ACHN (cell line): ENCODE measurements at places on chromosomes 6 and 20.

DNA sequence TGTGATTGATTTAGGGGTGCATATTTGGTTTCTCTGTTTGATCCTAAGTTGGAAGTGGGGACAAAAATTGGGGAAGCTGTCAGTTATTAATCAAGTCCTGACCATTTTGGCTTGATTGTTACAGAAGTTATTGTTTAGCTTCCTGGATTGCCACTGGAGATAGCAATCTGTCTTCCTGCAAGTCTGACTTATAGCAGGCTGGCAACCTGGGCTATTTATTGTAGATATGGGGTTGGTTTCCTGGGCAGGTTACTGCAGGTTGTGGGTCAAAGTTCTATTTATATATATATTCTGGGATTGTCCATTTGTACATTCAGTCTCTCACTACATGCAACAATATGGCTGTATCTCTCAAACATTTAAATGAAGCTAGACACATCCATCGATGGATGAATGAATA, 17.8 kb downstream of the KCNS1 start:
- no peak for DNase-seq

- no peak for DNase-seq
Observed at GRCh38 chr6:87653074-87653962, 48.7 kb downstream of the AKIRIN2 start.

DNA sequence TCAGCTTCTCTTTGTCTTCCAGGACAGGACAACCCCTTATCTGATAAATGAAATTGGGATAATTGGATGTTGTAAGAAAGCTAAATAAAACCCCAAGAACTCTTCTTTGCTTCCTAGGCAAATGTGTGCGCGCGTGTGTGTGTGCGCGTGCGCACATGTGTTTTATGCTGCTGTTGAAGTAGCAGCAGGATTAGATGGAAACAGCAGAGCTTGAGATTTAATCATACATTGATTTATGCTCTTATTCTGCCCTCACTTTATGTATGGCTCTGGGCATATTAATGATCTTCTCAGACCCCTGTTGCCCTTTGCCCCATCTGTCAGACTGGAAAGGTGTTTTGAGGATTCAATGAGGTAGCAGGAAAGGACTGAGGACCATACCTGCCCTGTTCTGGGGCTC, 324.0 kb upstream of the MAP3K7 start:
- DNase-seq = no peak

DNA sequence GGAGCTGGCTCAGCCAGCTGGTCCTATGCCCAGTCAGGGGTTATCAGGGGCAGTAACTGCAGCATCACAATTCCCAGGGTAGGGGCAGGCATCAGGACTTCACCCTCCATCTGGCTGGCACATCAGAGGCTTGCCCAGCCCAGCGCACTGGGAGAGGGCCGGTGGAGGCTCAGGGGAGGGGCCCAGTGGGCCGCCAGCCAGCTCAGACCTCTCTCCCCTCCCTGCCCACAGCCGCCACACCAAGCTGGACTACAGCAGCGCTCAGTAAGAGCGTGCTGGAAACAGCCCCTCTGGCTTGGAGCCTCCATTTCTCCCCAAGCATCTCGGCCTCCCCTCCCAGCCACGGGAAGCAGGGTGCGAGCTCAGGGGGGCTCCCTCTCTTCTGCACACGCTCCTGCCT, 22.0 kb downstream of the ADA start:
- DNase-seq = no peak

GRCh38 chr6:117352466-117353081, 73.2 kb downstream of the ROS1 start:
- DNase-seq = peak; percentile 25

- DNase-seq = no peak
Observed at GRCh38 chr20:53346335-53346648, 247.3 kb downstream of the ZNF217 start.

DNA sequence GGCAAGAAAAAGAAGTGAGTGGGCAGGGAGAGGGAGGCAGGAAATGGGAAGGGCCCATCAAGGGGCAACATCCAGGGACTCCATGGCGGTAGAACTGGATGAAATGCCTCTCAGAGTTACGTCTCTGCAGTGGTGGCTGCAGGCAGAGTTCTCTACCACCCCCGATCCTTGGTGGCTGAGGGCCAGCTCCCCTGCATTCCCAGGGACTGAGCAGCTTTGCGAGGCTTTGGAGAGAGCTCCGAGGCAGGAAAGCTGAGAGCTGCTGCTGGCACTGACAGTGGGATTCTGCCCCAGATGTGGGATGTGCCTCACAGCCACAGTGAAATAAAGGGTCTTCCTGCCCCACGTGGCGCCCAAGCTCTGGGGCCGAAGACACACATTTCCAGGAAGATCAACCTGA, 236.6 kb downstream of the SLC24A3 start:
- no peak for DNase-seq

GRCh38 chr6:125271486-125272159, 30.1 kb downstream of the HDDC2 start:
- DNase-seq = no peak

DNA sequence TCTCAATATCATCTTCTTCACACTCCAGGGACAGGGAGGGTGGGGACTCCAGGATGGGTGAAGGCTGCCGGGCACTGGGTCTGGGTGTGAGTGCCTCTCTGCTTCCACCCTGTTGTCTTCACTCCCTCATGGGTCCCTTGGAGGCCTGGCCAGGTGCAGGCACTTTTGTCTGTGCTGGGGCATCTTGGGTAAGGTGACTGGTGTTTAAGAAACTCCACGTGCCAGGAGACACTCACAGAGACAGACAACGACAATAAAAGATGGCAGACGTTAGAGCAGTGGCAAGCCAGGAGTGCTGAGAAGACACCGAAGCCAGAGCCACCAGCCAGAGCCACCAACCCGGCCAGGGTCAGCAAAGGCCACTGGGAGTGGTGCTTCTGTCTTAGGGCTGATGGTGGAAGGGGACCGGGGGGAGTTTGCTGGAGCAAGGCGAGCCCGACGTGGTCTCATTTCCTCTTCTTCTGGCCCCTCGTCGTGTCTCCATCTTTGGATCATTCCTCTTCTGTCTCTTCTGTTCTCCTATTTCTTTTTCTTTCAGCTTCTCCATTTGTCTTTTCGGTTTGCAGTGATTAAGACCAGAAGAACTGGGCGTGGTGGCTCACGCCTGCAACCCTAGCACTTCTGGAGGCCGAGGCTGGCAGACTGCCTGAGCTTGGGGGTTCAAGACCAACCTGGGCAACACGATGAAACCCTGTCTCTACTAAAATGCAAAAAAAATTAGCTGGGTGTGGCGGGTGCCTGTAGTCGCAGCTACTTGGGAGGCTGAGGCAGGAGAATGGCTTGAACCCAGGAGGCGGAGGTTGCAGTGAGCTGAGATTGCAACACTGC, 90.8 kb downstream of the RAMACL start:
- no peak for DNase-seq

DNA sequence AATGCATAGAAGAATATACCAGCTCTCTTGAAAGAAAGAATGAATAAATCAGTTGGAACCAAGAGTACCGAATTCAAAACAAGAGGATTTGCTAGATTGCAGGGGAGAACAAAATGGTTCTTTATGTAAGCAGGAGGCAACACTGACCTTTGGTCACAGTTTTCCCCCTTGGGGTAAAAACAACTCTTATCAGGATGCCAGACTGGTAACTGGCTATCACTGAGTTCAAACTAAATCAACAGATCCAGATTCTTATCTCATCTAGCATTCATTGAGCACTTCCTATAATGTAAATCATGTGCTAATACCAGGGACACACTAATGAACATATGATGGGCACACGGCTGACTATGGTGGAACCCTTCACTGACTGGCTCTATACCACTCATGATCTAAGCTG, 4.8 kb upstream of the IL17F start:
- DNase-seq = no peak

- no peak for DNase-seq
Observed at GRCh38 chr20:56487216-56487615, 18.8 kb downstream of the RTF2 start.

- DNase-seq = no peak
Observed at GRCh38 chr20:35087791-35088190, 4.8 kb downstream of the TRPC4AP start.

- DNase-seq = no peak
Observed at GRCh38 chr20:17500826-17501225, 30.4 kb downstream of the BFSP1 start.

DNA sequence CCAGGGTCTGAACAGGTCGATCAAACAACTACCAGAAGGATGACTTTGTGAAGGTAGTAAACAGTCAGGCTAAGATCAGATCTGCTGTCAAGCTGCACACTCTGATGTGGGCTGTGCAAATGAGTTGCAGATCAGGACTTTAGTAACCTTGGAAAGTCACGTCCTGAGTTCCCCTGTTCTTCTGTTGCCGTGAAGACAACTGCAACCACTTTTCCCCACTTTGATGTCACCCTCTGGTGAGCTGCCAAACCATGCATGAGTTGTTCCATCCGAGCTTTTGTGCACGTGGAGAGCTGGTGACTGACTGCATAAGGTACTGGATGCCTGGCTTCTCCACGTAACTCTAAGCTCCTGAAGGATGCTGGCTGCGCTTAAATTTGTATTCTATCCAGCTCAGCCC, 111.0 kb downstream of the CD83 start:
- no peak for DNase-seq

DNA sequence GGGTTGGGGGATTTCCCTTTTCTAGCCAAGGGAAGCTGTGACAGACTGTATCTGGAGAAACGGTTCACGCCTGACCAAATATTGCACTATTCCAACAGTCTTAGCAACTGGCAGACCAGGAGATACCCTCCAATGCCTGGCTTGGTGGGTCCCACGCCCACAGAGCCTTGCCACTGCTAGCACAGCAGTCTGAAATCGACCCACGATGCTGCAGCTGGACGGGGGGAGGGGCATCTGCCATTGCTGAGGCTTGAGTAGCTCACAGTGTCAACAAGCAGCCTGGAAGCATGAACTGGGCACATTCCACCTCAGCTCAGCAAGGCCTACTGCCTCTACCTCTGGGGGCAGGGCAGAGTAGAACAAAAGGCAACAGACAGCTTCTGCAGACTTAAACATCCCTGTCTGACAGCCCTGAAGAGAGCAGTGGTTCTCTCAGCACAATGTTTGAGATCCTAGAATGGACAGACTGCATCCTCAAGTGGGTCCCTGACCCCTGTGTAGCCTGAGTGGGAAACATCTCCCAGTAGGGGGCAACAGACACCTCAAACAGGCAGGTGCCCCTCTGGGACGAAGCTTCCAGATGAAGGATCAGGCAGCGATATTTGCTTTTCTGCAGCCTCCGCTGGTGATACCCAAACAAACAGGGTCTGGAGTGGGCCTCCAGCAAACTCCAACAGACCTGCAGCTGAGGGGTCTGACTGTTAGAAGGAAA, 89.9 kb upstream of the ECI2 start:
- DNase-seq = no peak

GRCh38 chr20:37165031-37165430, 14.1 kb upstream of the RPN2 start:
- DNase-seq = no peak

DNA sequence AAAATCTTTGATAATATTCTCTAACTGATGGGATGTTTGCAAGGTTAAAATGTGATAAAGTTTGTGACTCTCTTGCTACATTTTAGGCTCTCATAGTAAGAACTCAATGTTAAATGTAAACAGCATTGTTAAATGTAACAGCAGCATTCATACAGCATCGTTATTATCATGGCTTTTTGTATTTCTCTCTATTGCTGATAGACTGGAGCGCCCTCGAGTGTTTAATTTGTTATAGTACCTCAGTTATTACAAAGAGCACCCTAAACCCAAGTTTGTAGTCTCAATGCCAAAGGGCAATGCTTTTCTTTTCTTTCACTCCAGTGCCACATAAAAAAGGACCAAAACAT, 14.9 kb upstream of the TTPAL start:
- DNase-seq = peak; percentile 46

DNA sequence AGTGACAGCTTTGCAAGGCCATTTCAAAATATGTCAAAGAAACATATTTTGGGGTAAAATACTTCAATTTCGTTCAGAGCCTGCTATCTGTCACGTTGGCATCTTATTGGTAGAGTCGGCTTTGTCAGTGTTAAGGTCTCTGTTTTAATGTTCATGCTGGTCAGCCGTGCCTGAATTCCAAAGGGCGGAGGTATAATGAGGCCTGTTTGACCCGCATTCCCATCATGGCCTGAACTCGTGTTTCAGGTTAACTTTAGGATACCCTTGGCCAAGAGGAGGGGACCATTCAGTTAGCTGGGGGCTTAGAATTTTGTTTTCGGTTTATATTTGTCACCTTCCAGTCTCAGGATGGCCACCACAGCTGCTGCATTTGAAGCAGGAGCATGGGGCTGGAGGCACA, 236.4 kb downstream of the NFATC2 start:
- no peak for DNase-seq

- no peak for DNase-seq
Observed at GRCh38 chr6:14258695-14259593, 141.4 kb downstream of the CD83 start.

DNA sequence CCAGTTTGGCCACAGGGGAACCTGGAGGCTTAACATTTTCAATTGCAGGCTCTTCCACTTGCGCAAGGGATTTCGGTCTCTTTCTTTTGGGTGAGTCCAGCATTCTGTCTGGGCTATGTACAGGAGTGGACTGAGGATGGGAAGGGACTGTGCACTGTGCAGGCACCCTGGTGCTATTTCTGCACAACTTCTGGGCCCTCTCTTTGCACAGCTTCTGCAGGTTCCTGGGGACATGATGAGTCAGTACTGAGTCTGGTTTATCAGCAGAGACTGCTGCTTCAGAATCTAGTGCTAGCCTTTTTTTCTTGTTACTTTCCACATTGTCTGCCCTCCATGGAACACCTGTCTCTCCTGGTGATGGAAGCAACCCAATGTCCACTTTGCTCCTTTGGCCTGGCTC, 78.5 kb upstream of the ASF1A start:
- no peak for DNase-seq

- no peak for DNase-seq
Observed at GRCh38 chr6:123962508-123962907, 158.8 kb downstream of the NKAIN2 start.

GRCh38 chr20:18749528-18749927, 64.1 kb upstream of the SCP2D1 start:
- DNase-seq = no peak

GRCh38 chr6:125989631-125990030, 3.3 kb downstream of the TRMT11 start:
- no peak for DNase-seq

- DNase-seq = no peak
Observed at GRCh38 chr6:159234102-159234553, 64.9 kb downstream of the FNDC1 start.

GRCh38 chr6:17589406-17590096, 10.6 kb upstream of the FAM8A1 start:
- DNase-seq = peak; percentile 94

GRCh38 chr6:57301757-57302156, 15.7 kb upstream of the PRIM2 start:
- DNase-seq = no peak

- DNase-seq = peak; percentile 37
Observed at GRCh38 chr20:58995461-58996225, 11.4 kb downstream of the CTSZ start.

- DNase-seq = peak; percentile 82
Observed at GRCh38 chr6:149032599-149033405, 284.7 kb upstream of the TAB2 start.

DNA sequence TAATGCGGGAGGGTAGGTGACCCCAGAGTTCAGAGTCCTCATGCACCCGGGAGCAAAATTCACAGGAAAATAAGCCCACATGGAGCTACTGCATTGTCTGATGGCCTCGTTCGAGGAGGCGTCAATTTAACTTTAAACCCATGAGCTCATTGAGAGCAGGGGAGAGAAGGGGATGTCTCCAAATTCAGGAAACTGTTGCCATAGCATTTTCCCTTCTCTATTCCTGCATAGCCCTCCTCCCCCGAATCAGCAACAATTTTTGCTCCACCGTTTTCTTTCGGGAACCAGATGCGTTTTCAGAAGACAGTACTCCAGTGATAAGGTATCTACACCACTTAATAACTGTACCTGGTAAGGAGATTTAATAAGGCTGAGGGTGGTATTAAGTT, 324 bp upstream of the LAMP5 start:
- DNase-seq = no peak

- DNase-seq = no peak
Observed at GRCh38 chr20:7627734-7628663, 312.3 kb downstream of the HAO1 start.
